ENCODE measurements at places on chromosomes 3 and 15.
A peak's percentile ranks its signal among the peaks of the same experiment; 100 is the strongest.

DNA sequence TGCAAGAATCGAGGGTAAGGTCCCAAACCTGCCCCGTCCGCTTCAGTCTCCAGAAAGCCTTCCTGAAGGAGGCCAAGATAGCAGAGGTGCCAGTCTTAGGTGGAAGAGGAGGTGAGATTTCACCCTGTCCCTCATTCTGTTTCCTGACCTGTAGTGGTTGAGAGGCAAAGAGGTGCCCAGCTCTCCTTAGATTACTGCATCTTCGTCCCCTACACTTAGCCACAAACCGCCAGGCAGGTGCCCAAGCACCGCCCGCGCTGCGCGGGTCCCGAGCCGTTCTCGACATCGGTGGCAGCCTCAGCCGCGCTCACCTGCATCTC is 23.8 kb upstream of the POLG start:
- no peak for DNase-seq

- no peak for DNase-seq
These were observed 26.2 kb downstream of the TRAK1 start for GRCh38 chr3:42117175-42118008.

DNA sequence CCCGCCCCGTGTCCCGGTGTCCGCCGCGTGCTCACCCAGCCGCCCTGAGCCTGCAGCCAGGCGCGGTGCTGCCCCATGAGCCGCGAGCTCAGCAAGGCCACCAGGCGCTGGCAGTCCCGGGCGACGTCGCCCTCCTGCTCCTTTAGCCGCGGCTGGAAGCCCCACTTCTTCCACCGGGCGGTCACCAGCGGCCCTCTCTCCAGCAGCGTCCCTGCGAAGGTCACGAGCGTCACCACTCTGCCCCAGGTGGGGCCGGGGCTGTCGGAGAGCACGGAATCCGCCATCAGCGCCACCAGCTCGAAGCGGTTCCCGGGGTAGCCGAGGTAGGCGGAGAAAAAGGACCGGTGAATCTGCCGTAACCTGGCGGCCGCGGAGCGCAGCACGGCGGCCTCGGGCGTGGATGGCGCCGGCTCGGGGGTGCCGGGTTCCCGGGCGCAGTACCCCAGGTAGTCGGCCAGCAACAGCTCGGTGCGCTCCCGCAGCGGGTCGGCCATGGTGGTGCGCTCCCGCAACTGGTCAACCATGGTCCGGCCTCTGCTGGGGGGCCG is 298 bp downstream of the BCL2L10 start:
- DNase-seq: no peak

- DNase-seq: peak; percentile 38
These were observed 1.2 kb upstream of the CLSTN2 start for GRCh38 chr3:139933766-139934165.

DNA sequence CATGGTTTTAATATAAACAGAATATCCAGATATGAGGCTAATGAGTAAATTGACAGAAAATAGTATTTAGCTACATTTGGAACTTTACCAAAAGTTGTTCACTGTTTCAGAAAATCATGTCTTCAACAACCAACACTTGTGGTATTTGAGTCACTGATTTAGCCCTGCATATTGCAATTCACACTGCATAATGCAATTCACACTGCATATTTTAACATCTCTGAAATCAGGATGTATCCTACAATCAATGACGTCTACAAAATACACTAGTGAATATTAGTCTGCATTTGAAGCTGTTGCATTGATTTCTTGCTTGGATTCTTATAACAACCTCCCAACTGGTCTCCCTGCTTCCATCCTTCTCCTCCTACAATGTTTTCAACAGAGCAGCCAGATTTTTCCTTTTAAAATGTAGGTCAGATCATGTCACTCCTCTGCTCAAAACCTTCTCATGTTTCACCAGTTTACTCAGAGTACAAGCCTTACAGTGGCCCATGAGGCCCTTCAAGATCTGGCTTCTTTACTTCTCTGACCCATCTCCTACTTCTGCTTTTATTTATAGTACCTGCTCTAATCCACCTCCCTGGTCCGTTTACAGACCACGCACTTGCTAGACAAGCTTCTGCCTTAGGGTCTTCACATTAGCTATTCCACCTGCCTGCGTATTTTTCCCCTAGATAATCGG is 11.4 kb upstream of the RAB11A start:
- DNase-seq: no peak

DNA sequence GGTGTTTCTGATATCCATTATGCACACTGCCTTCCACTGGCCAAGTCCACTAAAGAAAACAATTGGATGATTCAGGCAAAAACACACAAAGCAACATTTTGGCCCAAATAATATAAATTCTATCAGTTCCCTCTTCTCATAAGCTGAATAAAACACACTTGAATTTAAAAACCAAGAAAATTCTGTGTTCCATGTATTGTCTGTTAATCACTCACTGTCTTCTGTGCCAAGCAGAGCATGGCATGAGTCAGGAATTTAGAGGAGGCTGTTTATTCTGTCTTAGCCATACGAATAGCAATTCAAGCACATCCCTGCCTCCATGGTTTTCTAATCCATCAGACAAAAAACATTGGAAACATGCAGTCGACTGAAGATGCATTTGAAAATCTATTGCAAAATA is 215.6 kb upstream of the UMPS start:
- no peak for DNase-seq

- no peak for DNase-seq
These were observed 2.6 kb downstream of the DUOXA2 start for GRCh38 chr15:45116482-45117307.

DNA sequence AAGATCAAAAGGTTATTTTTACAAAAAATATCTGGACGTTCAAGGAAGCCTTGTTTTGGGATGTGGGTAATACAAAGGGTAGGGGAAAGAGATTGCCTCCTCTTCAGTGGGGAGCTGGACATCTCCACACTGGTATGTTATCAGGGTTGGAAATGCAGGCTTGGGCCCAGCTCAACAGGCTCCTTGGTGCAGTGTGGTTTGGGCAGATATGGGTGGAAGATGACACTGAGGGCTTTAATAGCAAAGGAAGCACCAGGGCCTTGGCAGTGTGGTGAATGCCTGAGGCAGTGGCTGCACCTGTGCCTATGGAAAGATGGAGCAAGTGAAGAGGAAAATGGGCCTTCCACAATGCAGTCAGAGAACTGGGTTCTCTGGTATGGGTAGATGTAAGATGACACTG is 11.2 kb upstream of the MED12L start:
- no peak for DNase-seq

GRCh38 chr3:58335652-58335947 is 2.9 kb downstream of the PXK start:
- no peak for DNase-seq

DNA sequence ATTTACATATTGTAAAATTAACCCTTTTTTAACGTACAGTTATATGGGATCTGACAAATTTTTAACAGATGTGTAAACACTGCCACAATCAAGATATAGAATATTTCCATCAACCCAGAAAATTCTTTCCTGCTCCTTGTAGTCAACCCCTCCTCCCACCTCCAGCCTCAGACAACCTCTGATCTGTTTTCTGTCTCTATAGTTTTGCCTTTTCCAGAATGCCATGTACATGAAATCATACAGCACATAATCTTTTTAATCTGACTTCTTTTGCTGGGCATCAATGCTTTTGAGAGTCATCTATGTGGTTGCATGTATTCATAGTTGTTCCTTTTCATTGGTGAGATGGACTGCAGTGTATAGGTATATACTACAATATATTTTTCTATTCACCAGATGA is 153.0 kb downstream of the SMAD6 start:
- DNase-seq: no peak

- no peak for DNase-seq
These were observed 442.8 kb downstream of the FGF12 start for GRCh38 chr3:192284443-192285072.

GRCh38 chr15:25431836-25432561 is 6.8 kb downstream of the UBE3A start:
- no peak for DNase-seq

DNA sequence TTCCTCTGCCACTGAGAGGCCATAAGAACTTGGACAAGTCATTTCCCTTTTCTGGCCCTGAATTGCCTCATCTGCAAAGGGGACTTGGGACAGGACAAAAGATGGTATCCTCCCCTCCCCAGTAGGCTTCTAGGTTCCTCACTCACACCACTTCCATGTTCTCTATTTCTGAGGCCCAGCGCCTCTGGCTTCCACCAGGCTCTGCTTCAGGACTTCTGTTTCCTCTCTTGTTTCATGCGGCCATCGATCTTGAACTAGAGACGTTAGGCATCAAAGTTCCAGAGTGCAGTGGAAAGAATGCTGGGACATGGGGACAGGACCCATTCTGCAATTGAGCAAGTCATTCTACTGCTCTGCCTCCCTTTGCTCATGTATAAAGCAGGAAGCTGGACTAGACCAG is 1.7 kb downstream of the TM4SF4 start:
- no peak for DNase-seq

GRCh38 chr15:60162968-60163355 is 158.9 kb downstream of the FOXB1 start:
- no peak for DNase-seq

GRCh38 chr15:31433091-31433490 is 106.5 kb downstream of the KLF13 start:
- DNase-seq: no peak

GRCh38 chr3:160676547-160677303 is at the start of gene ARL14:
ARL14 (plus strand) TSS chr3:160677160; CDS start chr3:160677347, 187 bp downstream.
- no peak for DNase-seq

DNA sequence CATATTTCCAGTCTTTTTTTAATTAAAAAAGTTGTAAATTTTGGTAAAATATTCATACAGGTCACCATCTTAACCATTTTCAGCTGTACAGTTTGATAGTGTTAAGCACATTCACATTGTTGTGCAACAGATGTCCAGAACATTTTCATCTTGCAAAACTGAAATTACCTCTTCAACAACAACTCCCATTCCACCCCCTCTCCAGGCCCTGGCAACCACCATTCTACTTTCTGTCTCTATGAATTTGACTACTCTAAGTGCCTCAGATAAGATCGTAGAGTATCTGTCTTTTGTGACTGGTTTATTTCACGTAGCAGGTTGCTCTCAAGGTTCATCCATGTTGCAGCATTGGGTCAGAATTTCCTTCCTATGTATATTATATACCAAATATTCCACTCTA is 76.0 kb downstream of the SLCO3A1 start:
- no peak for DNase-seq

GRCh38 chr3:30263925-30264313 is 342.5 kb upstream of the TGFBR2 start:
- no peak for DNase-seq

GRCh38 chr3:31606453-31606852 is 73.7 kb downstream of the STT3B start:
- DNase-seq: no peak

DNA sequence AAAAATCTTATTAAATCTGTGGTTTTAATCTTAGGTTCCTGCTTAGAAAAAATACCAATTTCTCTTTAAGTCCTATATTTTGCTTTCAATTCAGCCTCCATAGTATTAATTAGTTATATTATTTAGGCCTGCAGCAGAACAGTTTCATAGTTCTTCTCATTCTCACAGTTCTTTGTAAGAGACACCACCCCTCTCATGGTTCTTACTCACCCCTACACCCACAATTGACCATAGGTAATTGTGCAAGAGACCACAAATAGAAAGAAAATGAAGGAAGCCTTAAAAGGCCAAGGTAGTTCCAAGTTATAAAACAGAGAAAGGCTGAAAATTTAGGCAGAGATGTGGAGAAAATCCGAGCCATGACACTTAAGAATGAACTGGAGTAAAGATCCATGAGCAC is 415.3 kb downstream of the TIGIT start:
- no peak for DNase-seq

DNA sequence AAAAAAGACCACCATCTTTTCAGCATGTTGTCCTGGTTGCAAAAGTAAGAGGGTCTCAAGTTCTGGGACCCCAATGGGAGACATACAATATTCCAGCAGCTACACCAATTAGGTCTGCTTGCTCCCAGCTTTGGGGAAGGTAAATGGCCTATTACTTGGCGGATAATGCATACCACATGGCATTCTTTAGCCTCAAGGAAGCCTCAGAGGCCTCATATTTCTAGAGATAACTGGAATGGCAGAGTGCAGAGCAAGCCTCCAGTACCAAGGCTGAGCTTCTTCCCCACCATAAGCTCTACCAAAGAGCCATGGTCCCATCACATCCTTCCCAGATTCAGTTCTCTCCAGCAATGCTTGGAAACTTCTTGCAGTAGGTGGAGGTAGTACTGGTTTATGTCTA is 493.8 kb downstream of the SHQ1 start:
- no peak for DNase-seq

DNA sequence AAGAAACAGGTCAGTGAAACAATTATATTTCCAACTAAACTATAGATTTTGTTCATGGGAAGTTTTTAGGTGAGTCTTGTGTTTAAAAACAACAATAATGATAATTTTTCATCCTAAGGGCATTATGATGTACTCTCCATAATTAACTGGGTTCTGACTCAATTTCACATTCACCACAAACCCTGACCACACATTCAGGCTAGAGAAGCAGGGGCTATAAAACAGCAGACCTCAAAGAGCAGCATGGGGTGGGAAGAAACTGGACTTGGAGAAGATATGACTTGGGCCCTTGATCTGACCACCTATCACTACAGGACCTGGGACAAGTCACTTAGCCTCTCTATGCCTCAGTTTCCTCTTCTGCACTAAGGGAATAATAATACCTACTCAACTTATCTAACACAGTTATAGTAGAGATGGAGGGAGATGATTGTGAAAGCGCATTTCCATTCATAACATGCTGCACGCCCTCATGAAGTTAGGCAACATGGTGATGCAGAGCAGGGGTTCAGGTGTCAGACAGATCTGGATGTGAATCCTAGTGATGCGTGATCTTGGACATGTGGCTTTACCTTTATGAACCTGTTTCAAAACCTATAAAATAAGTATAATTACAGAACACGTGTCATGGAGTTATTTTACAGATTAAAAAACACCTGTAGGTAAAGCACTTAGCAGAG is 63.0 kb upstream of the ACP3 start:
- no peak for DNase-seq

- DNase-seq: no peak
These were observed 100.4 kb upstream of the TGFBR2 start for GRCh38 chr3:30505866-30506520.

- no peak for DNase-seq
These were observed 16.5 kb downstream of the SEMA7A start for GRCh38 chr15:74417225-74417624.

DNA sequence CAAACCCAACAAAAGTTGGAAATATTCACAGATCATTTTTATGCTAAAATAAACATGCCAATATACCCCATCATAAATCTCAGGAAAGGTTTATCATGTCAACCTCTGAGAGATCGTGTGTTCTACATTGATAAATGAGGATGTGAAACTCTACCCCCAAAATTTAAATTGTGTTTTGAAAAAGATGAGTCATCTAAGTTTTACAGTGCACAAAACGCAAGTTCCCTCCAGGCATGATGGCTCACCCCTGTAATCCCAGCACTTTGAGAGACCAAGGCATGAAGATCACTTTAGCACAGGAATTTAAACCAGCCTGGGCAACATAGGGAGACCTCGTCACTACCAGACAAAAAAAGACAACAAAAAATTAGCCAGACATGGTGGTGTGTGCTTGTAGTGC is 1487.0 kb upstream of the GBE1 start:
- no peak for DNase-seq

GRCh38 chr15:35206060-35206675 is 121.1 kb upstream of the NANOGP8 start:
- DNase-seq: no peak
